Stimulated activated CD4-positive, alpha-beta T cell treated with anti-CD3 and anti-CD28 coated beads, Interleukin-2, amount 100 ng/mL, for 4 hours (primary cell): ENCODE measurements at places on chromosomes 5 and 9.

DNA sequence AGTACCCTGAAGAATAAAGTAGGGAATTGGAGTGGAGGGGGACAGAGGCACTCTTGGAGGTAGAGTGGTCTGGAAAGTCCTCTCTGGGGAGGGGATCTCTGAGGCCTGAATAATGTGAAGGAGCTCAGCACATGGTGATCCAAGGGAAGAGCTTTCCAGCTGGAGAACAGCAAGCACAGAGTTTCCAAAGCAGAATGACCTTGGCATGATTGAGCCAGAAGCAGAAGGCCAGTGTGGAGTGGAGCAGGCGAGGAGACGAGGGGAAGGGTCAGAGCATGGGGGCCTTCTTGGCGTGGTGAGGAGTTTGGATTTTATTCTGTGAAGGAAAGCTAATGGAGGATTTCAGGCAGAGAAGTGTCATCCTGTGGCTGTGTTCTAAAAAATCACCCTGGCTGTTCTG lies 8.3 kb downstream of the PCBD2 start:
- DNase-seq = no peak

GRCh38 chr9:105690742-105691141 lies 3.6 kb upstream of the TMEM38B start:
- no peak for DNase-seq

DNA sequence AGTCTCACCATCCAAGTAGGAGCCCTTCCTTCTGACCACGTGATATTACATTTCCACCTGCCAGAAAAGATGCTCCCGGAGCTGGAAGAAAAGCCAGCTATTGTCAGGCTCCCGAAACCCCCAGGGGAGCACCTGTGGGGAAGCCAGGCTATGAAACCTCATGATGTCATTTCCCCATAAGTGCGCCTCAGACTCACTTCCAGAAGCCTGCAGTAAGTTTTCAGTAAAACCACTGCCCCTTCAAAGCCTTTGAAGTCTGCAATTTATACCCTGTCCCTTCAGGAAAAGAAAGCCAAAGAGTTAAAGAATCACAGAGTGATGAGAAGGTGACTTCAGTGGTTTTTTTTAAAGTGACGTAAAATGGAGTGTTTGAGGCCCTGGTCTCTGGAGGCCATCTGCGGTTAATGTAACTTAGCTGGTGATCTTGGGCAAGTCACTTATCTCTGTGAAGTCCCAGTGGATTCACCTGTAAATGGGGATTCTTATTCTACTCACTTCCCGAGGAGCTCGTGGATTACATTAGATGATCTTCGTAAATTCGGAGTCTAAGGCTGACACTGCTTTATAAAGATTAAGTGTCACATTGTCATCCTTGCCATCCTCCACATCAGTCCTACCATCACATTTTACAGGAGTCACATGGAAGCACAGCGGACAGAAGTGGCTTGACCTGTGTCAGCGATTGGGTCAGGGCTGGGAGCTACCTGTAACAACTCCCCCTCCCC lies 2.6 kb upstream of the SEMA6A start:
- no peak for DNase-seq

- DNase-seq = no peak
These were observed 42.1 kb upstream of the DAB2 start for GRCh38 chr5:39466846-39467245.
